ENCODE measurements at places on chromosomes 13 and 19.

DNA sequence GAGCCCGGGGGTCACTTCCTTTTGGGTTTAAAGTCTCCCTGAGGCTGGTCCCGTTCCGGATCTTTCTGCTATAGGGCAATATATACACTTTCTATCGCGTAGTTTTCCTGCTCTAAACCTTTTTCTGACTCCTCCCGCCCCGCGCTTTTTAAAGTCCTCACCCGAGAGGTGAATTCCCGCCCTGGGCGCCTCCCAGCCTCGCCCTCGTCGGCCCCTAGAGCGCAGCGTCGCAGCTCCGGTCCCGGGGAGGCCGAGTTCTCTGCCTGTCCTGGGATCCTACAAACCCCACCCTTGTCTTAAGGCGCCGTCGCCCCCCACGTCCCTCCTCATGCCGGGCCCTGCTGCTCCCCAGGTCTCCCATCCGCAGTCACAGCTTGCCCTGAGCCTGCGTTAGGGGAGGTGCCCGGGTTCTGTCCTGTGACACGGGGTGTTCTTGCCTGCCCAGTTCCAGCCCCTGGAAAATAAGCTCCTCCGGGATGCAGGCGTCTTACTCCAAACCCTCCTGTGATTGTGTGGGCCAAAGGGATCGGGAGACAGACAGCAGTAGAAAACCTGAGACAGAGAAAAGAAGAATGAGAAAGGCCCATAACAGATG, 491 bp downstream of the ZNF525 start:
- DNase-seq = no peak

DNA sequence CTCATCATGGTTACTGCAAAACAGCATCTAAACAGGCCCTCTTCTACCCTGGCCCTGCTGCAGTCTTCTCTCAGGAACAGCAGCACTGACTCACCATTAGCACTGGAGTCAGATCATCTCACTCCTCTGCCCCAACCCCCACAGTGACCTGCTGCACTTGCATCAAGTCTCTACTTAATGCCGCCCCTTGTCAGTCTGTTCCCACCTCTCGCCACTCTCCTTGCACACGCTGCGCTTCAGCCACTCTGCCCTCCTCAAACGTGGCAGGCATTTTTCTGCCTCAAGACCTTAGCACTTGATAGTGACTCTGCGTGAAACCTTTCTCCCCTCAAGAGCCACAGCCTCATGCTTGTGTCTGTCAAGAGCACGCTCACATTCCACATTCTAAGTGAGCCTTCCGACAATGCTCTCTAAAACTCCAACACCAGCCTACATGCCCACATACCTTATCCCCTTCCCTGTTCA, 22.1 kb downstream of the MIPEP start:
- DNase-seq = no peak

DNA sequence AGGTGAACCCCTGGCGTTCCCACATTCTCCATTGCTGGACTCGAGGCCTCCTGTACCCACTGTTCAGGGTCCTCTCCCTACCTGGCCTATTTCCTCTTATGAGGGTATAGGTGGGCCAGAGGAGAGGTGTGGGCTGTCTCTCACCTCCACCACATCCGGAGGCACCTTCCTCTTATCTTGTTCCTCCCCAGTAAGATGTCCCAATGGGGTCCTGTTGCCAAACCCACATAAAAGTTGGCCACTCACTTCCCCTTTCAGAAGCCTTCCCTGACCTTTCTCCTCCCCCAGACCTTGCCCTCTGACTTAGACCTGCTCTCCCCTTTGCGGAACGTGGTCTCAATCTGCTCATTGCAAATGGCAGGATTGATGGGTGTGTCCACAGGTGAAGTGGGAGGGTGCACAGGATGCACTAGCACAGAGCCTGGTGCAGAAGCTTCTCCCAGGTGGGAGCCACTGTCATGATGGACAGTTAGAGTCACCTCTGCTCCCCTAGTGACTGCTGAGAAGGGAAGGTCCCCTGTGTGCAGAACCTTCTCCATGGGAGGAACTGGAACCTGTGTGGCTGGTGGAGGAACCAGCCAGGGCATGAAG, 1.3 kb downstream of the CYP4F3 start:
- DNase-seq = no peak

DNA sequence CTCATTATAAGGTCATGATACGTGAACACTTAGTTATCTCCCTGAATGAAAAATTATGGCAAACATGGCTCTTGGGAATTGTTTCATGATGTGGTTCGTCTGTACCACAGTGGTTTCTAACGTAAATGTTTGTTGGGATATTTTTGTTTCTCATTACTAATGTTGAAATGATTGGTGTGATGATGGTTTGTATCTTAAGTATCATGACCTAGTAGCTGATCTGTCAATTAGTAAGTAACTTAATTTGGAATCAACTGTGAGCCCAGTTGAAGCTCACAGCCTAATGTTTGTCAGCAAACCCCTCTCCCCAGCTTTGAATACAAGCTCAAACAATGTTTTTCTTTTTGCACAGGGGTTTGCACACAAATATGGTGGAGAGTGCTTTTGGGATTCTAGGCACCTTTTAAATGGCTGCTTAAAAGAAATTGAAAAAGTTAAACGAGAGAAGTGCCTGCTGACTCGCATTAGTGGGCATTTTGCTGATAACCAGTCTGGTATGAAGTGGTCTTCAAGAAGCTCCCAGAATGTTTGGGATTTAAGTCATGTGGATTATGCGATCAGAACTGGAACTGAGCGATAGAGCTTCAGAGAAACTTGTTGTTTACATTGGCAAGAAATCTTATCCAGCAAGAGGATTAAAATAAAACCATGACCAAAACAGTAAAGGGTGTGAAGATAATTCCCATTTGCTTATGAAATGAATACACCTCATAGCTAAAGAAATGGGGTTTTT, 68.2 kb downstream of the LMO7 start:
- DNase-seq = no peak

DNA sequence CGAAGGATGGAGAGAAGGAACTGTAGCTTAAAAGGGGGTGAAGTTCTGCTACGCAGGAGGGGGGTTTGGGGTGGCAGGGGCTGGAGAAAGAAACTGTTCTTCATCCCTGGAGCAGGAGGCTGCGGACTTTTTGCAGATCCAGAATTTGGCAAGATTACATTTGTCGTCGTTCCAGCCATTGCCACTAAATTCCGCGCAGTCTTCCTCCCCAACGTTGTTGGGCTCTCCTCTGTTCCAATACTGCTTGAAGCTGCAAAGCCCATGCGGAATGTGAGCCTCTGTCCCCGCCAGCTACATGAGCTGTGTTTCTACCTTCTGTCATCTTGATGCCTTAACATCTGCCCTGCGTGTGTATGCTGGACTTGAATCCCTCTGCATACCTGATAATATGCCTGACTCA, 4.3 kb downstream of the CD209 start:
- DNase-seq = no peak

DNA sequence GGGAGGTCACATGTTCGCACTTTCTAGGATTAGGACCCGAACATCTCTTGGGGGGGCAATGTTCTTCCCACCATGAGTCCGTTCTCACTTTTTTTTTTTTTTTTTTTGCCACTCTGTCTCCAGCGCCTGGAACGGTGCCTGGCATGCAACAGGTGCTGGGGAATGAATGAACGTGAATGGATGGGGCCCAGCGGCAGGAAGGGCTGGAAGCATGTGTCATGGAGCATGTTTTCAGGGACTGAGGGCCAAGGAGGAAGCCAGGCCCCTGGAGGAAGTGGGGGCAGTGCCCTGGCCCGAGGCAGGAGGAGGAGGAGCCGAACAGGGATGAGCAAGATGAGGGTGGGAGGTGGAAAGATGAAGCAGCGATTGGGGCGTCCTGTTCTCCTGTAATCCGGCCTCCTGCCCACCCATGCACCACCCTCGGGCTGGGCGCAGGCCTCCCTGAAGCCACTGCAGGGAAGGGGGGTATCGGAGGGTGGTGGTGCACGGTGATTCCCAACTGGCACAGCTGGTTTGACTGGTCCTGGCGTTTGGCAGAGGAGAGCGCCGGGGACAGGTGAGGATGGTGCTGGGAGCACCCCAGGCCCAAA, 8.8 kb upstream of the SULT2B1 start:
- no peak for DNase-seq

DNA sequence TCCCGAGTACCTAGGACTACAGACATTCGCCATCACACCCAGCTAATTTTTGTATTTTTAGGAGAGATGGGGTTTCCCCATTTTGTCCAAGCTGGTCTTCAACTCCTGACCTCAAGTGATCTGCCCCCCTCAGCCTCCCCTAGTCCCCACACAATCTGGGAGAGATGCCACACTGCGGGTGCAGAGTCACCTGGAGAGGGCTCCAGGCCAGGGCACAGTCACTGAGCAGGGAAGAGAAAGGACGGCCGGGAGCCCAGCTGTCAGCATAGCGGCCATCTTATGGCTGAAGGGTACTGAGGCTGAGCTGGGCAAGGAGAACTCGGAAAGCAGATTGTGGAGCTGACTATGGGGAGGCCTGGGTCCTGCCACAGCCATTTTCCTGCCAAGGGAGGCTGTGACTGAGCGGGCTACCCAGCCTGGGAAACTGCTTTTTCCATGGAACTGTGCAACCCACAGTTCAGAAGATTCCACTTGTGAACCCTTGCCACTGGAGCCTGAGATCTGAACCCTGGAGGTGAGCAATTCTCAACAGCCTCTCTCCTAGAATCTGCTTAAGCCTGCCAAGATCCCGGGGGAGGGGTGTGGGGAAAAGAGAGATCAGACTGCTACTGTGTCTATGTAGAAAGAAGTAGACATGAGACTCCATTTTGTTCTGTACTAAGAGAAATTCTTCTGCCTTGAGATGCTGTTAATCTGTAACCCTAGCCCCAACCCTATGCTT, 109.2 kb downstream of the ZNF486 start:
- no peak for DNase-seq

- DNase-seq = no peak
These were observed 1.5 kb upstream of the FXYD1 start for GRCh38 chr19:35136977-35137702.

DNA sequence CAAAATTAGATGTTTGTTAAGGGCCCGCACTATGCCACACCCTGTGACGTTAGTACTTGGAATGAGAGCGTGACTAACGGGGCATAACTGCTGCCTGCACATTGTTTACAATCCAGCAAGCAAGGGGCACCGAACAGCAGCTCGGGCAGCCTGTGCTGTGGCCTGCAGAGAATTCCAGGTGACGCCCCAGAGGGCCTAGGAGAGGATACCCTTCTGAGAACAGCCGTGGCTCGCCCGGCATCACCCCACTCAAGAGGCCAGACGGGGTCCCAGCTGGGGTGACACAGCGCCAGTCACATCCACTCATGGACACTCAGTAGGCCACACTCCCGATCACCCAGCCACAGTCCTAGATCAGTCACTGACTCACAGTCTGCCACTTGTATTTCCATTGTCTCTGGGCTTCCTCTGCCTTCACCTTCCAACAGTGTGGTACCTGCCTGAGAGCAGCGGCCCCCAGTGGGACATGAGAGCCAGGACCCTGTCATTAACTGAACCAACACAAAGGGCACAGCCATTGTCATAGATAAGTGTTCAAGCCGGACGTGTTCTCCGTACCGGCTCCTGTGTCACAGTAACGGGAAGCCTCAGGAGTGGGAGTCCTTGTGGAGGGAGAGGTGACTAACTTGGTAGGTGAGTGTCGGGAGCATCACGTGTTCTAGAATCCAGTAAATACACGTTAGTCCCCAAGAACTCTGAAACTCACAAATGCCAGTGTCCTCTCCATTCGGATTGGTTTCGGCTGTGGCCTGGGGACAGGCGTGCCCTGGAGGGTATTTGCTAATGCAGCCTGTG, 7.5 kb downstream of the ZNF331 start:
- DNase-seq = no peak

- DNase-seq = no peak
These were observed 437 bp downstream of the SUCLA2 start for GRCh38 chr13:48000559-48001113.

GRCh38 chr19:52622261-52622660, 15.9 kb downstream of the ZNF83 start:
- DNase-seq = no peak

DNA sequence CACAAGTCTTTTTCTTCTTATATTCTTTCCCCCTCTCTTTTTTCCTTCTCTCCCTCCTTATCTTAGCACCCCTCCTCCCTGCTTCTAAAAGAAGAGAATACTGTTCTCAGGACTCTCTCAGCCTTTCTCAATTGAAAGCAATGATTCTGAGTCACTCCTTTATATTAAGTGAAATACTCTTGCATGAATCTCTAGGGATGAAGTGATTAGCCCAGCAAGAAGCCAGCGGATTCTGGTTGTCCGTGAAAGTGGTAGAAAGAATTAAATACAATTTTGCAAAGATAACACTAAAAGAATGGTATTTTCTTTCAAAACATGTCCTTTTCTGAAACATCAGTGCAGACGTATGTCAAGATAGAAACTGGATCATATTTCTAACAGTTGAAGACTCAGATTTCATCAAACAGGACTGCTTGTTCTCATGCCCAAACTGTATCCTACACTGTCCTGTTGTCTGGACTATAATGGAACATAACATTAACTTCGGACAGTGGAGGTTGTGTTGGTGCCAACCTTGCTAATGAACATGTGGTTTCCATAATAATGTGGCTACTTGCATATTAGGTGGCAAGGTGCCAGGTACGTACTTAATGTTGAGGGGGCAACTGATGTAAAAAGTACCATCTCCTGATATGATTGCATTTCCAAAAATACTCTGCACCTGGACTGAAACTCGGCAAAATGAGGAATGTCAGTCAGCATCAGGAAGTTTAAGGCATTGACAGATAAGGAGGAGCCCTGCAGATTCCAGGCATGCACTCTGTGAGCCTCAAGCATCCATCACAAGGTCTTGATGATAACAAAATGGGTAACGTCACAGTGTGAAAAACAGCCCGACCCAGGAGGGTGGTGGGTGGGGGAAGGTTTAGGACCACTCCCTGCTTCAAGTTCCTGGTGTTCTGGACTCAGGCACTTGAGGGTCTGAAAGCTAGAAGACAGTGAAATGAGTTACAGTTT, 357.2 kb downstream of the DLEU7 start:
- DNase-seq = no peak

DNA sequence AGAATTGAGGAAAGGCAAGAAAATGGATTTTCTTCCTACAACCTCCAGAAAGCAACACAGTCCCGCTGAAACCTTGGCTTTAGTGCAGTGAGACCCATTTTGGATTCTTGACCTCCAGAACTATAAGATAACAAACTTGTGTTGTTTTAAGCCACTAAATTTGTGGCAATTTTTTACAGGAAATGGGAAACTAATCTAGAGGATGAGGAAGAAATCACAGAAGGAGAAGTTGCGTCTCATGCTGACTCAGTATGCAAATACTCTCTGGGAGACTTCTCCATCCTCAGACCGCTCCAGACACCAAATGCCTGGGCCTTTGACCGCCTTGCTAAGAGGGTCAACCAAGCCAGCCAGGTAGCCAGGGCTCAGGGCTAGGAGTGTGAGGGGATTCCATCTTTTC, 13.1 kb upstream of the CEACAM16 start:
- no peak for DNase-seq

- no peak for DNase-seq
These were observed 20.8 kb upstream of the SGCG start for GRCh38 chr13:23159760-23160637.

- DNase-seq = peak; percentile 76
These were observed 26.8 kb upstream of the CEACAM21 start for GRCh38 chr19:41548954-41549688.
